Panc1 (cell line): ENCODE measurements at places on chromosomes 12 and 14.

GRCh38 chr12:124505001-124505818, 62.2 kb downstream of the NCOR2 start:
- DNase-seq, result no peak

DNA sequence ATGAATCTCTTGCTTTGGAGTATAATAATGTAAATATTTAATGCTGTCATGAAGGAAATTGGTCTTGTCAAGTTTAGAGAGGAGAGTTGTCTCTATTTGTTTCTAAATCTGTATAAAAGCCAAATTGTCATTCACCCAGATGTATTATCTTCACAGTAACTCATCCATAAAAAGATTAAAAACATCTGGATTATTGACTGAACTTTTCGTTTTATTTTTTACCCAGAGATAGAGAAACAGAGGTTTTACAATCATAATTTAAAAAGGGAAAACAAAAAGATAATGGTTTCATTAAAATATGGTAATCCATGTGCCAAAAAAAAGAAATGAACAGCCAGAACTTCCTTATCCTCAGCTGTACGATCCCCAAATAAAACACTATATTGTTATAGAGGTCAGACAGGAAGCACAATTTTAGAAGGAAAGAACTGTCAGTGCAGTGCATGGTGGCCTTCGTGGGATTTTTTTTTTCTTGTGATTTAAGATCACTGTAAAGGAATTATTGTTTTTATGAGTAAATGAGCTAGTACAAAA, 125.9 kb downstream of the ACSS3 start:
- DNase-seq, result no peak

DNA sequence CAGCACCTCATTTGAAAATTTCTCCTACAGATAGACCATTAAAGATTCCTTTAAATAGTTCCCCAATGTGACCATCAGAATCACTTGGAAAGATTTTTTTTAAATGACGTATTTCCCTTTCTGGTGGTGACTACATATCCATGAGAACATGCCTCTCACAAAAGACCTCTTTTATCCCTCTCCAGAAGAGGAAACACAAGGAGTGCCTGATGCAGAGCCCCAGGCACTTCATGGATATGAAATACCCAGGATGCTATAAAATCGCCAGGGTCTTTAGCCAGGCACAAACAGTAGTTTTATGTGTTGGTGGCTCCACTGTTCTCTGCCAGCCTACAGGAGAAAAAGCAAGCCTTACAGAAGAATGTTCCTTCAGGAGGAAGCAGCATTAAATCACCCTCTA, 97.1 kb downstream of the ETNK1 start:
- no peak for DNase-seq

DNA sequence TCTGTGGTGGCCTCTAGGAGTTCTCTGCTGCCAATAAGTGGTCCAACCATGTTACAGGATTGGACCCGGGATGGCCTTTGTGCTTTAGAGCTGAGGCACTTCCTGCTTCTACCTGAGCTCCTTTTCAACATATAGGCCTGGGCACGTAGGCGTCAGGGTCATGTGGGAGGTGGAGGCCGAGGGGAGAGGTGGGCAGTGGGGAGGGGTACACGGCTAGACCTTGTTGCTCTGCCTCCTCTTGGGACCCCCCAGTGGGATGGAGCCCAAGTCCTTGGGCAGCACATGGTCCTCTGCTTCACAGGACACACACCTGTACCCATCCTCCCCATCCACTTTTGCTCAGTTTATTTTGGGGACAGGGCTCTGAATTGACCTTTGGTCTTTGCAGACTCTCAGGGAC, 7.4 kb downstream of the RBP5 start:
- DNase-seq, result no peak
